ENCODE measurements at places on chromosomes 12 and 14.

GRCh38 chr12:42716491-42716891 lies 126.9 kb upstream of the PRICKLE1 start:
- DNase-seq = no peak

GRCh38 chr12:75308279-75308678 lies 21.8 kb downstream of the CAPS2 start:
- DNase-seq = no peak

GRCh38 chr12:111063295-111064026 lies 143.1 kb upstream of the MYL2 start:
- no peak for DNase-seq

- DNase-seq = no peak
These were observed 11.4 kb upstream of the DLK1 start for GRCh38 chr14:100715332-100715731.

DNA sequence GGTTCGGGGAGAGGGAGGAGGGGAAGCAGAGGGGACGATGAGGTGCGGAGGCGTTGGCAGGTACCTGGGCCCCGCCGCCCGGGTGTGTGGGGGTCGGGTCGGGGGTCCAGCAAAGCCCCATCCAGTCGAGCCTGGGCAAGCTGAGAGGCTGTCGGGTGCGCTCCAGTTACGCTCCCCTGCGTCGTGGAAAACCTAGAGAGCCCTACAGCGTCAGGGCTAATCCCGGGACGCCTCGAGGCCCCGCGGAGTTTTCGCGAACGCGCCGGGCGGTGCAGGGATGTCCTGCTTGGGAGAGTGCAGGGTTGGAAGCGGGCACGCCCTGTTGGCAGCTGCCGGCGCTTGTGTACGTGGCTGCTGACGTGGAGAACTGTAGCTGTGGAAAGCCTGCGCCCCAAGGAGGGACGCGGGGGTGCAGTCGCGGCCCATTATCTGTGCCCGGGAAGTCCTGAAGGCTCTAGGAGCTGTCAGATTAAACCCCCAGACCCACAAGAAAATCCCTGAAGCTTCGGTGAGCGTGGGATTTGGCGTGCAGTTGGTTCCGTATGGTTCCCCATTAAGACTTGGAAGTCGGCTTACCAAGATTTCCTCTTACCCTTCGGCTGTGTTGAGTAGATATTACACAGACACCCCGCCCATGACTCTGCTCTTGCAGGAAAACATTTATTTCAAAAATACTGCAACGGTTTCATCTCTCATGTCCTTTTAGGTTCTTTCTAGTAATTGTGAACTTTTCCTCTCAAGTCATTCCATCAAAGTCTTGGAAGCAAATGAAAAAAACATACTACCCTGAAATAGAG lies 11.3 kb upstream of the SLC38A2 start:
- DNase-seq = peak; percentile 68

GRCh38 chr12:25970082-25970481 lies 11.6 kb downstream of the RASSF8 start:
- DNase-seq = no peak

- no peak for DNase-seq
These were observed 5.4 kb downstream of the KRT2 start for GRCh38 chr12:52646613-52647012.

- no peak for DNase-seq
These were observed 2.1 kb downstream of the PLD4 start for GRCh38 chr14:104926619-104927431.

DNA sequence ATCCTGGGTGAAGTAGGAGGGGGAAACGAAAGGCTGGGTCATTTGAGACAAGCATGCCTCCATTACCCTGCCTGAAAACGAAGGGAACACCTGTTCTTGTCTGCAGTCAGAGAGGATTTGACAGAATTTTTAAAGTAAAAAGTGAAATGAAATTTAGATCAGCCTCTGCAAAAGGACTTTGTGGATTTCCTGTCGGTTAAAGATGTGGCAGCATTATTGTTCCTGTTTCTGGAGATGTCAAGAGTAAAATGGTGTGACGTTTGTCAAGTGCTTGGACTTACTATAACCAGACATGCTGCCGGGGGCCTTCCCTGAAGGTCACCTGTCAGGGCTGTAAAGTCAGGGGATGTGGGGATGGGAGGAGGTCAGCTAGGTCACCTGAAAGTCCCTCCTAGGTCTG lies 32.0 kb downstream of the NRXN3 start:
- DNase-seq = no peak

DNA sequence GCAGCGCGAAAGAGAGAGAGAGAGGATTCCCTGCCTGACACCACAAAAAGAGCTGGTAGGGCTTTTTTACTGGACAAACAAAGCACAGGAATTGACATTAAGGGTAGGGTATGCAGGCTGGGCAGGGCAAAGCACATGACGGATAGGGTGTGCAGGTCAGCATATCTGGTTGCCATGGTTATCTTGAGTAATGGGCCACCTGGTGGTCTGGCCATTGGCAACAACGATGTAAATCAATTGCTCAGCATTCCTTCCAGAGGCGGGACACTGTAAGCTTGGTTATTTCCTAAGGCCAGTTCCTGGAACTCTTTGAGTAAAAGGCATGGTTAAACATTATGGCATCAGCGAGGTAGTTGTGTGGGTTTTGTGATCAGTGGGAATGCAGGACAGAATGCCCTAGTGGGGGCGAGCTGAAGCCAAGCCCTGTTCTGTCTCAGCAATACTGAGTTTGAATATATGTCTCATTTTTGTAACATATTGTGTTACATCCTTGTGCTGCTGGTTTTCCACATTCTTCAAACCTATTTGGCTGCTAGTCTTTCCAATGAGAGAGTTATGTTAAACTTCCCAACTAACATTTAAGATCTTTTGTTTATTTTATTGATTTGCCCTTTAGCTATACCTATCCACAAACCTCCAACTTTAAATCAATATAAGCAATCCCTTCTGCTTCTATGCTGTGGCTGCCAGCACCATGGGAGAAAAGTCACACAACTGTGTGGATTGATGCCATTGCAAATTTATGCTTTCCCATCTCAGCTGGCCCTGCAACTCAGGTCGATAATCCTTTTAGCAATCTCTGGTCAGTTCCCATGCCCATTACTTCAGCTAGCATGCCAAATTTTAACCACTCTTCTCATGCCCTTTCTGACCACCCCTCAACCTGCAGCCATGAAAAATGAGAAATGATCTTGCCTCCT lies 396.7 kb upstream of the PDE3A start:
- DNase-seq = no peak

Data from stimulated activated CD4-positive, alpha-beta T cell treated with anti-CD3 and anti-CD28 coated beads, Interleukin-4, amount 100 ng/mL, for 4 hours (primary cell).